ENCODE measurements at places on chromosomes 4 and X. TPM values are rescaled to one million over a fixed set of nuclear protein-coding genes. Genes with fewer than 3 reads are reported as not detected.

Gene OTC
- not detected for total RNA-seq

Gene WNK3
- 2.3 TPM for total RNA-seq

Gene AMER1
- total RNA-seq: 2.3 TPM

Gene NXF2
- total RNA-seq: not detected

Gene TMSB15A
- total RNA-seq: 4.5 TPM

Gene FOXP3
- not detected for total RNA-seq

Gene P2RY8
- total RNA-seq: not detected

Gene FMR1NB
- total RNA-seq: not detected

Gene NCAPG
- 31.1 TPM for total RNA-seq

Gene FAM47A
- not detected for total RNA-seq

Gene MAGEA12
- not detected for total RNA-seq

Gene BEX5
- total RNA-seq: 3.5 TPM

Gene SMS
- total RNA-seq: 252 TPM

Gene CLGN
- 0.25 TPM for total RNA-seq

Gene PPA2
- total RNA-seq: 79.9 TPM

Gene ITGB1BP2
- 1.4 TPM for total RNA-seq

Gene SLC25A43
- 17.7 TPM for total RNA-seq

Gene DRP2
- 0.13 TPM for total RNA-seq

Gene MTNR1A
- not detected for total RNA-seq

Gene GRIA2
- not detected for total RNA-seq

Gene CFAP299
- 0.13 TPM for total RNA-seq

Gene AMOT
- total RNA-seq: 4.8 TPM

Gene TKTL2
- not detected for total RNA-seq

Gene SCML2
- total RNA-seq: 2.6 TPM

Gene CT45A5
- not detected for total RNA-seq

Gene TTC29
- not detected for total RNA-seq

Gene ATP6AP2
- 85.7 TPM for total RNA-seq

Gene OPRPN
- not detected for total RNA-seq

Gene CSAG2
- total RNA-seq: not detected

Gene EGFL6
- total RNA-seq: not detected

Gene PLAC8
- 0.33 TPM for total RNA-seq

Gene MAGEA2B
- total RNA-seq: not detected

Gene GATA1
- not detected for total RNA-seq

Gene F8
- 1.6 TPM for total RNA-seq

Gene RBBP7
- total RNA-seq: 174 TPM

Gene IL2RG
- total RNA-seq: not detected

Gene SERTM2
- total RNA-seq: not detected

Gene PITX2
- total RNA-seq: 0.26 TPM

Gene DCLK2
- 2.0 TPM for total RNA-seq

Gene MAP7D3
- 12.3 TPM for total RNA-seq

Gene SMIM10L2A
- total RNA-seq: 0.28 TPM

Gene TAF7L
- total RNA-seq: 1.2 TPM

Gene CXCR3
- not detected for total RNA-seq

Gene TCP11X2
- not detected for total RNA-seq

Gene ANAPC10
- 25.5 TPM for total RNA-seq

Gene ARMCX4
- 4.6 TPM for total RNA-seq

Gene BLTP1
- total RNA-seq: 55.4 TPM

Gene STBD1
- 2.6 TPM for total RNA-seq

Measured in pulmonary artery endothelial cell (primary cell).